ENCODE measurements at places on chromosomes 5 and 9.
A peak's percentile ranks its signal among the peaks of the same experiment; 100 is the strongest.

DNA sequence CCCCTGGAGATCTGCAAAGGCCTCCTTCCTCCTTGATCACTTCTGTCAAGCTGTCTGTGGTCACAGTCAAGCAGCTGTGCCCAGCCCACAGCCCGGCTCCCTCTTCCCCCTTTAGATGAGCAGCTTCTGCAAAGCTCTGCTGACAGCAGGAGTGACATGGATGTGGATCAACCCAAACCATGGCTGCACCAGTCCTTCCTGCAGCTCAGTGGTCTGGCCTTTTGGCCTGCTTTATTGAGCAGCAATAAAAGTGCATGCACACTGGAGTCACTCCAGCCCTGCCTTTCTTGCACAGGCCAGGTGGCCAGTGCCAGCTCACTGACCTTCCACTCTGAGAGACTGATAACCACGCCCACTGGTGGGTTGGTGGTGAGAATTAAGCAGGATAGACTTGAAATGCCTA is 91.3 kb upstream of the OTULINL start:
- DNase-seq = no peak

DNA sequence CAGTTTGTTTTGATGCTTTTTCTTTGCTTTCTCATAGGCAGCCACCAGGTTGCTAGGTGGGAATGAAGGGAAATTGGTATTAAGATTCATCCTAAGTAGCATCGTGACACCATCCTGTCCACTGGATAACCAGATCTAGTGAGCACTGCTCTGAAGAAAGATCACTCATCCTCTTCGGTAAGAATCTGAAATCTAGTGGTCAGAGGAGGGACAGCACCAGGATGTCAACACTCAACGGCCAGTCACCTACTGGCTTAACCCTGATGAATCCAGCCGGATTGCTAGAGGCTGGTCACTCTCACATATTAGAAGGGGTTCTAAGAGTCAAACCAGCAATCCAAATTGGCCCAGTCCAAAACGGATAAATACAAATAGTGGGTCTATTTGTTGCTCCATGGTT is 50.8 kb downstream of the DCP2 start:
- no peak for DNase-seq

DNA sequence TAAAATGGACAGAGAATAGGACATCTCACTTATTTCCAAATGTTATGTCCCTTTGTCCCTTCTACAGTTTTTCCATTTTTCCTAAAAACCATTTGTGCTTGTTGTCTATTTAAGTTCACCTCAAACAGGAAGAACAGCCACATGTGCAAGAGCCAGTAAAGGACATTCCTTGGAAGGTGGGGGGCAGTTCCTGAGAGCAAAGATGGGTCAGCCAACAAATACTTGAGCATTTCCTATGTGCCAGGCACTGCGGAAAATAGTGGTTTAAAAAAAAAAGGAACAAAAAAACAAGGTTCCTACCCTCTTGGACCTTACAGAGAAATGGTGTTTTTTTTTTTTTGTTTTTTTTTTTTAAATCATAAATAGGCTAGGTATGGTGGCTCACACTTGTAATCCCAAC is 26.8 kb downstream of the ANP32B start:
- DNase-seq = no peak

DNA sequence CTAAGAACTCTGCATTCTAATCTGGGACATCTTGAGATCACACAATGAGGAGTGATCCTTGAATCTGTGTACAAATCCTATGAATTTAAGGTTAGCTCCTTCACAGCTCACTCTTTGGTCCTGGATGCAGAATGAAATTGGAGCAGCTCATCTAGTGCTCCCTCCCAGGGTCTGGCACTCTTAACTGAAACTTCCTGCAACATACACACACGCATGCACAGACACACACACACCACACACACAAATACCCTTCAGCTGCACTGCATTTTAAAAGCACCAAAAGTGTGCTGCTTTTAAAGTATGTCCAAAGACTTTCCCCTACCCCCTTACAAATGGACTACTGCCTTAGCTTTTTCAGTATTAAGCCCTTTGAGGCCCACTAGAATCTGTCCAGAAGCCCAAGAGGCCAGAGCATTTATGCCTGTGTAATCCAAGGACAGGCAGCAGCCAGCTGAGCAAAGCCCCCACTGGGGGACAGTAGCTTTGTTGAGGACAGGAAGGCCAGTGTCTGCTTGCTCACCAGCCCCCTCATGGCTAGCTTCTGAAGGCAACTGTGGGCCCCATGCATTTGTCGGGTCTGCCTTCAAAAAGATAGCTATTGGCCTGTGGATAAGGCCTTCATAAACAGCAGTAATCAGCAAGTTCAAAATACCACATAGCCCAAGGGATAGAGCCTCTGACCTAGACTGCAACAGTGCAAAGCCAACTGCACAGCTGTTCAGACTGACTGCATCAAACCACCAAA is 43.6 kb downstream of the CDO1 start:
- no peak for DNase-seq

DNA sequence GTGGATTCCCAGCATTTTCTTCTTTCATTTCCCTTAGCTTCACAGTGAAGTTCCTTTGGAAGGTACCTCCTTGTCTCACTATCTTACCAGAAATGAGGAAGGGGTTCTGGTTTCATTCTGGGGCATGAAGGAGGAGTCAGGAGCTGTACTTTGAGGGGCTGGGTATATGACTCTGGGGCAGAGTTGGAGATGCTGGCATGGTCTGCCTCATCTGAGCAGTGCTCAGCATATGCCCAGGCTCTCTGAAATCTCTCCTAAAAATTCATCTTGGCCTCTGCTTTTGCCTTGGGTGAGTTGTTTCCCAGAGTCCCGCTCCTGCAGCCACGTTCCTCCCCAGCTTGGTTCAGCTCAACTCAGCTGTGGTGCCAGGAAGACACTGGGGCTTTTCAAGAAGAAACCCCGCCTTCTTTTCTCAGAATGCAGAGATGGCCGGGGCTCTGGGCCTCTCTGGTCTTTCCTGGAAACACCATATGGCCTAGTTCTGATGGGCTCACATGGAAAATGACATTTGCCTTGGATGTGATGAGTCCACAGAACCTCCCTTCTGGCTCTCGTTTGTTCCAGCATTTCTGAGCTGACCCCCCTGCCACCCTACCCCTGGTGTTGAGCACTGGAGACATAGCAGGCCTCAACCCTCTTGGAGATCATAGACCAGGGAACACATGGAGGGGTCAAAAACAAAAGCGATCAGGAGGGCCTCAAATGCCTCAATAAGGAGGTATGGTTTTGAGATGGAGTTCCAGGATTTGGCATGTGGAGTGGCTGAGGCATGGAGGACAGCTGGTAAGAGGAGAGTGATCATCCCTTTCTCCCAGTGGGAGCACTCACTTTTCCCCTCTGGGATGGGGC is 12.0 kb upstream of the TGFBR1 start:
- peak; percentile 48 for DNase-seq

DNA sequence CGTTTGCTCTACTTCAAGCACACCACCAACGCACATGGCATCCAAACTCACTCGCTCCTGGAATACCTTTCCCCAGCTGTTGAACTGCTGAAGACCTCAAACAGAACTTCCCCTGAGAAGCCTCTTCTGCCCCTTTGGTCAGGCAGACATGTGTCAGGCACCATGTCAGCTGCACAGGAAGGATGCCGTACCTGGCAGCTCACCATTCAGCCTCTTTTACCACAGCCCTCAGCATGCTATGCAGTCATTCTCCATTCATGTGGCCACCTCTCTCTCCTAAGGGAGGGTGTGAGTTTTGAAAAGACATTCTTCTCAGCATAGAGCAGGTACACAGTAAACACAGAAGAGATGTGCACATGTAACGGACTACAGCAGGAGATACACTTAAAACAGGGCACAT is 14.2 kb downstream of the IL4 start:
- peak; percentile 45 for DNase-seq

GRCh38 chr5:58499941-58500340 is 8.7 kb downstream of the GAPT start:
- no peak for DNase-seq

- DNase-seq = no peak
Observed at GRCh38 chr9:119941091-119941490, 571.9 kb upstream of the BRINP1 start.

DNA sequence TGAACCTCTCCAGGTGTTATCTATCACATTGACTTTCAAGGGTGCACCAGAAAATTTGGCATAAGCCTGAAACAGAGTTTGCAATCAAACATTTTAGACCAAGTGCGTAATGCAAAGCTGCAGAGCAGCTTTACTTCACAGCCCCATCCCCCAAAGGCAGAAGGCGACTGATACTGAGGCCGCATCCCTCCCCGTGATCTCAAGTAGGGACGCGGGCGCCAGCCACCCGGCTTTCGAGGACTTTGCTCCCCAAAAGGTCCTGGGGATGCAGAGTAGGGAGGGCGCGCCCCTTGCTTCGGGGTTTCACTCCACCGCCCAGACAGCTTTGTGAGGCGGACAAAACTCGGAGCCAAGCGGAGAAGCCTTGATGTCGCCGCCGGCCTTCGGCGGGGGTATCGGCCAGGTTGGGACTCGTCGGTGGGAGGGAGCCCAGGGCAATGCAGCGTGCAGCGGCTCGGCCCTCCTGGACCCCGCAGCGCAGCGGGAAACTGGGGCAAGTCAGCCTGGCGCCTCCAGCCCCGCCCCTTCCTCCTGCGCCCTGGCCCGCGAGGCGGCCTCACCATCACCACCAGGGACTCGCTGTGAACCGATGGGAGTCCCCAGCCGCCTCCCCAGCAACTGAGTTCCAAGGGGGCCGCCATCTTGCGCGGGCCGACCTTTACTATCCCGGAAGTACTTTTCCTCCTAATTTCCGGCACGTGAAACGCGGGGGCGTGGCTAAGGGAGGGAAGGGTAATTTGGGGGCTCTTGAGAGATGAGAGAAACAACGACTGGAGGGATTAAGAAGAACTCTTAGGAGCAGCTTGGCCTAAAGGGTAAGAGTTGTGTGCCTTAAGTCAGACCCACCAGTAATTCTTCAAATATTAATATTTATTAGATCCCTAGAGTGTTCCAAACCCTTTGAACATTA is at the start of gene MTX3:
MTX3 (minus strand) TSS at position 665 of the 910 bp plus-strand sequence; CDS start at position 641, 24 bp downstream.
- DNase-seq = peak; percentile 89

- DNase-seq = no peak
Observed at GRCh38 chr9:124342776-124343485, 72.3 kb downstream of the PSMB7 start.

DNA sequence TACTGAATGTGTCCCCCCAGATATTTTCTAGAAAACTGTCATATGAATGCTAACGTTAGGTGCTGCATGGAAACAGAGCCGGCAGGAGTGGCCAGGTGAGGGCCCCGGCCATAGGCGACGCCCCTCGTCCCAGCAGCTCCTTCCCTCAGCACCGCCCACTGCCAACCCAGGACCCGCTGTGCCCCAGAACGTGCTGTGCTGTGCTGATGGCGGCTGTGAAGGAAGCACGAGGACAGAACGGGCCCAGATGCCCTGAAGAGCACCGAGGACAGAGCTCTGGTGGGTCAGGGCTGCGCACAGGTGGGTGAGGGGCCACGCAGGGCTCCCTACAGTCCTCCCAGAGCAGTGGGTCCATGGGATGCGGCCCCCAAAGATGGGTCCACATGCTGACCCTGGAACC is 30.3 kb downstream of the LPCAT1 start:
- no peak for DNase-seq

GRCh38 chr5:91741764-91742505 is 358.8 kb upstream of the ARRDC3 start:
- no peak for DNase-seq

GRCh38 chr9:90103771-90104170 is 499.0 kb downstream of the GADD45G start:
- no peak for DNase-seq

DNA sequence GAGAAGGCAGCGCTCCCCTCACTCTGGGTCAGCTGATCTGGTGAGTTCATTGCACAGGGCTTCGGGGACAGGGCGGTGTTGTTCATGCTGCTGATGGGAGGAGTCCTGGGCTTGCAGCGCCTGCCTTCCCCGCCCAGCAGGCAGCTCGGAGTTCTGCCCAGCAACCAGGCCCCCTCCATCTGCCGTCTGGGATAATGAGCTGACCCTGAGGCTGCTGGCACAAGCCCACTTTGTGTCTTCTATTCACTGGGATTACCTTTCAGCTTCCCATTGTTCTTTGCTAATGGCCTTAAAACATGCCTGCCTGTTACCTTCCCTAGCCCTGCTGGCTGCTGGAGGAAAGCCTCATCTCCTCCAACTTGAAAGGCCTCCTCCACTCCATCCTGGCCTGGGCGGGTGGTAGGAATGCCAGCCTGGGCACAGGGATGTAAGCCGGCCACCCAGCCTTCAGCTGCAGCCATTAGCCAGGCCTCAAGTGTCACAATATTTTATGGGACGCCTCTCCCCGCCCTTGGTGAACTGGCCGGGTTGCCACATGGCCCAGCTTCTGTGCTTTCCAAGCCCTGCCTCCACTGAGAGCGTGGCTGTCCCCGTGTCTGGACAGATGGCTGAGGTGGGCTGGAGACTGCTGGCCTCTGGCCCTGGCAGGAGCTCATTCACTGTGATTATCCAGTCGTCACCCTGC is 70.4 kb downstream of the GADD45G start:
- no peak for DNase-seq

DNA sequence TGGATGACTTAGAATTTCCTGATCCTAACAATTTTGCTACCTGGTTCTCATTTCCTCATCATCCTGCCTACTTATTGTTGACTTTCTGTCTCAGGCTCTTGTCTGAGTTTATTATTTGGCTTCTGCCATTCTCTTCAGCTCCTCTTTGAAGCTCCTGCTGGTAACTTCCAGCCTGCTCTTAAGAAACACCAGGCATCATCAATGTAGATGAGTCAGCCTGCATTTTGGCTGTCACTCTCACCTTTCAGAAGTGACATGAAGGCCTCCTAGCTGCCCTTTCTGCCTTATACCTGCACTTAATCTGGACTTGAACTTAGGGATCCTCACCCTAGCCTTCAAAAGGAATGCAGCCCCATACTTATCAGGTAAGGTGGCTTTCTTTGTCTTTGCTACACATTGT is 551.8 kb upstream of the ZNF608 start:
- no peak for DNase-seq

DNA sequence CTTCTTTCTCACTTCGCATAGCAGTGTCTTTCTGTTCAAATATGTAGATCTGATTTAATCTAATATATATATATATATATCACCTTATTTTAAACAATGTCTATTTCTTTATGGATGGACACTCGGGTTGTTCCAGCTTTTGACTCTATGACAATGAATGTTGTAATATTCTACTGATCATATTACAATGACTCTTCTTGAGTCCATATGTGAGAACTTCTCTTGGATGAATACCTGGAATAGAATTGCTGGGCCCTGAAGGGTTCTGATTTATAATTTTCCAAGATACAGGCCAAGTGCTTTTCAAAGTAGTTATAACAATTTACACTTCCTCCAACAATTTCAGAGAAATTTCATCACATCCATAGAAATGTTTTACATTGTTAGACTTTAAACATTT is 28.8 kb downstream of the NTRK2 start:
- no peak for DNase-seq

GRCh38 chr5:109953761-109954160 is 264.0 kb downstream of the MAN2A1 start:
- DNase-seq = no peak

DNA sequence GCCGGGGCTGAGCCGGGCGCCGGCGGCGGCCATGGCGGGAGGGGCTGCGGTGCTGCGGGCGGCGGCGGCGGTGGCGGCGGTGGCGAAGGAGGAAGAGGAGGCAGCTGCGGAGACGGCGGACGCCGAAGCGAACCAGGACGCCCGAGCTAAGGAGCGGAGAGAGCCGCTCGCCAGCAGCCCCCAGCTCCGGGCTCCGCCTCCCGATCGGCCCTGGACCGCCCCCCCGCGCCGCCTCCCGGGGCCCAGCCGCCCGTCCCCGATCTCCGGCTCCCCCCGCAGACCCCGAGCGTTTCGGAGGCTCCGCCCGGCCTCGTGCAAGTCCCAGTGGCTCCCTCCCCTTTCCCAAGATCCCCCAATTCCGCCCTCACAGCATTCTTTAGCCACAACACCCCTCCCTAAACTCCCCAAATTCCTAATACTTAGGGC is at the start of gene ASTN2:
ASTN2 (minus strand) TSS at position 152 of the 426 bp plus-strand sequence; CDS start at position 33, 119 bp downstream.
- DNase-seq = no peak
